ENCODE measurements at places on chromosomes 16 and 17.

DNA sequence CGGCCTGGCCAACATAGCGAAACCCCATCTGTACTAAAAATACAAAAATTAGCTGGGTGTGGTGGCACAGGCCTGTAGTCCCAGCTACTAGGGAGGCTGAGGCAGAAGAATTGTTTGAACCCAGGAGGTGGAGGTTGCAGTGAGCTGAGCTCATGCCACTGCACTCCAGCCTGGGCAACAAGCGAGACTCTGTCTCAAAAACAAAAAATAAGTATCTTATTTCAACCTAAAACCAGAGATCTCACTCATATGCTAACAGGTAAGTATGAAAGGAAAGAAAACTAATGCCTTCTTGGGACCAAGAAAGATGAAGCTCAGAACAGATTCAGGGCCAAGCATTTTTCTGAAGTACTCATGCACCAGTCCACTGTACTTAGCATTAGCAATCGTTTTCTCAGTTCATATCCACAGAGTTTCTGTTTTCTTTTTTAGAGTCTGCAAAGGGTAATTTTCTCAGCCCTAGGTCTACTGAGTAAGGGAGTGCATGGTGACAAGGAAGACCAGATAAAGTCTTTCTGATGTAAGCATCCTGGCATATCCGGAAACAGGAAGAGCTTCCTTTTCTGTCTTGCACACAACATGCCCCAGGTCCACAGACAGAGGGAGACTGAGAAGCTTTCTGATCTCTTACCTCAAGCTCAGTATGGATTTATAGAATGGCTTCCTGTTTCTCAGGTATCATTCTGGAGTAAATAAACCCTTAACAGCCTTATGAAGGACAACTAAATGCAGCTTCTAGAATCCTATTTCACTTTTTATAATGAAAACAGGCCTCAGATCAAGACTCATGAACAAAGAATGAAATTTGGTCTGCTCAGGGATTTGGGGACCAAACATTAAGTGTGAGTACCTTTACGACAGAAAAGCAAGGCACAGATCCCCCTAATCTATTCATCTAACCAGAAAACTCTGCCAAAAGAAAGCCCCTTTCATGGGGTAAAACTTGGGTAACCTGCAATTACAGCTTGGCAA is 38.7 kb upstream of the FOXJ1 start:
- peak; percentile 49 for DNase-seq

DNA sequence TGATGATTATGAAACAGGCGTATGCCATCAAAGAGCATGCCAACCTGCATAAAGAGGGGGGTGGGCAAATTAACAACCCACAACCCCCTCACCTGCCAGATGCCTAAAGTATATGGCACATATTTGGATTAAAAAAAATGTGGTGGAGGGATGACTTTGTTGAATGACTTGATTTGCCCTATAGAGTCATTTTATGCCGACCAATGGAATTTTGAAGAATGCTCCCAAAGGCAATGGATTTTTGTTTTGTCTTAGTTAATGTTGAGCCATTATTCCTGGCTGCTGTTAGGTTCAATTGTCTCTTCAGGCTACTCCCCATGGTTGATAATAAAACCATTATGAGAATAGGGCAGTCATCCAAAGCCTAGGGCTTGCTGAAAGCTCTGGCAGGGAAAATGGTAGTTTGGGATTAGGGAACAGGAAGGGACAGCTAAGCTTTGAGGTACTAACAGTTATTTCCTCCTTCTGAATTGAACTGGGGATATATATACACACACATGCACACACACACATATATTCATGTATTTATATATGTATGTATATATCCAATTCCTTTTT is 5.8 kb upstream of the CHCT1 start:
- peak; percentile 70 for DNase-seq

DNA sequence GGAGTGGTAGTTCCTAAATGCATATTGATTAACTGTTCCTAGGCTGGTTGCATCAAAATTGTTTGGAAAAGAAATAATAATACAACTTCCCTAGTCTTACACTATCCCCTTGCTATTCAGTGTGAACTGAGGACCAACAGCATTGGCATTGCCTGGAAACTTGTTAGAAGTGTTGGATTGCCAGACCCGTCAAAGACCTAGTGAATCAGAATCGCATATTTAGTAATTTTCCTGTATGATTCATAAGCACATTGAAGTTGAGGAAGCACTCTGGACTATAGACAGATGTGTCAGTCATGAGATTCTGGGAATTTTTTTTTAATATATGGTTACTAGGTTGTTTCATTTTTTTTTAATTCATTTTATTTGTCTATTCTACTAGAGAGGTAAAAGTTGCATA is 34.7 kb upstream of the KCNJ16 start:
- DNase-seq: peak; percentile 44

- no peak for DNase-seq
Measured at GRCh38 chr17:44661835-44662234, 5.6 kb downstream of the MEIOC start.

- no peak for DNase-seq
Measured at GRCh38 chr16:47920709-47921108, 235.1 kb downstream of the ABCC12 start.

DNA sequence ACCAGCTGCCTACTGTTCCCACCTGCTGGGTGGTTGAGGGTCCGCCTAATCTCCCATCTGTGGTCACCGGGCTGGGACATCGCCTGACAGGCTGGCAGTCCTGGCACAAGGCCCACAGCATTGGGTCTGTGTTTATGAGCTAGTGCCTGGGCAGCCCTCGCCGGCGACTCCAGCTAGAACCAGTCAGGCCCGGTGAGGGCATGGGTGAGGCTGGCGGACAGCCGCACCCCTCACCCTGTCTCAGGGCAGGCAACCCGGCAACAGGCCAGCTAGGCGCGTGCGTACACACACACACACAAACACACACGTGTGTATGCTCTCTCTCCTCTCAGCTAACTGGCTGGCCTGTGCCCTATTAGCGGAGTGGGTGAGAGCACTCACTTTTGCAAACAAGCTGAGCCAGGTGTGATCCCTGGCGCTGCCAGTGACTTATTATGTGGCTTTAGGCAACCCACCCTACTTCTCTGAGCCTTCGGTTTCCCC is 10.4 kb downstream of the HSD11B2 start:
- no peak for DNase-seq

DNA sequence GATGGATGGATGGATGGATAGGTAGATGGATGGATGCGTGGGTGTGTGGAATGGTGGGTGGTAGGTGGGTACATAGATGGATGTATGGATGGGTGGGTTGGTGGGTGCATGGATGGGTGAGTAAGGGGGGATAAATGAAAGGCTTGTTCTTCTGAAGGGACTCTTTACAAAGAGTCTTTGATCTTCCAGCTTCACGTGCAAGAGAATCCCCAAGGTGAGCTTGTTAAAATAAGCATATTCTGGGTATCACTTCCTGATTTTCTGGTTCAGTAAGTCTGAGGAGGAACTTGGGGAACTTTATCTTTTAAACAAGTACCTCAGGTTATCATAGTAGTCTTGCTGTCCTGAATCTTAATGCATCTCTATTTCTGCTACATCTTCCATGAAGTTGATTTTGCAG is 639.1 kb downstream of the MAF start:
- no peak for DNase-seq

DNA sequence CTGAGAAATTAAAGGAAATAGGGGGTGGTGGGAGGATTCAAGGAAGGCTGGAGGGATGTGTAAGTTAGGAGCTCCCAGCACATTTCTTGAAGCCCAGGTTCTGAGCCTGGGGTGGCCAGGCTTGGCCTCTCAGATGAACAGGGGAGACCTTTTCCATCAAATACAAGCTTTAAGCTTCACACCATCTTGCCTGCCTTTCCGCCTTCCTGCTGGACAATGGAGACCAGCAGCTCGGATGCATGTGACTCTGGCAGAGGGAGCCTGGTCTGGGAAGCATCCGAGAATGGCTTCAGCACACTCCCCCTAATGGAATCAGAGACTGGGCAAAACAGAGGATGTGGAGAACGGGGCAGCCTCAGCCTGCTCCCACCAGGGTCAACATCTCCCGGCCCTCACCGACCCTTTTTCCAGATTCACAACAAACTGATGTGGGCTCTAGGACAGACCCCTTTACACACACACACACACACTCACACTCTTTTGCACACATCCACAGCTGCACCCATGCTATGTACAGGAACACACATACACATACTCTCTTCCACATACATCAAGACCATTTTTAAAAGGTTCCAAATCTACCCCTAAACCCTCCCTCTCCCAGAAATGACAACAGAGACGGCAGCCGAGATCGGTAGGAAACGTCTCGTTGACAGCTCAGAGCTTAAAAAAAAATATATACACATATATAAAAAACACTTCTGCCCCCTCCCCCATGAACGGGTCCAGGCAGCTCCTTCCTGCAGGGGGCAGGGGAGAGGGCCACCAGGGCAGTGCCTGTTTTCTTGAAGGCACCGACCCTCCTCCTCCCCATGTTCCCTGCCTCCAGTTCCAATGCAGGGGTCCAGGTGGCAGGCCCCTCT is 6.5 kb upstream of the ATXN7L3 start:
- no peak for DNase-seq

DNA sequence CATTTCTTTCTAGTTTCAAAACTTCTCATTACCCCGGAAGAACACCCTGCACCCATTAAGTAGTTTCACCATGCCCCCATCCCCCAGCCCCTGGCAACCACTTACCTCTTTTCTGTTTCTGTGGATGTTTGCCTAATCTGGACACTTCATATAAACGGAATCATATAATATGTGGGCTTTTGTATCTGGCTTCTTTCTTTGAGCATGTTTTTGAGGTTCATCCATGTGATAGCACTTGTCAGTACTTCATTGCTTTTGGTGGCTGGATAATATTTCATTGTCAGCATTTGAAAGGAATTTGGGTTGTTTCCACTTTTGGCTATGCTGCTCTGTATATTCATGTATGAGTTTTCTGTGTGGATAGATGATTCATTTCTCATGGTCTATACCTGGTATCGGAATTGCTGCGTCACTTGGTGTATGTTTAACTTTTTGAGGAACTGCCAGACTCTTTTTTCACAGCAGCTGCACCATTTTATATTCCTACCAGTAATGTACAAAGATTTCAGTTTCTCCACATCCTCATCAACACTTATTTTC is 30.0 kb upstream of the SLC5A10 start:
- peak; percentile 56 for DNase-seq

DNA sequence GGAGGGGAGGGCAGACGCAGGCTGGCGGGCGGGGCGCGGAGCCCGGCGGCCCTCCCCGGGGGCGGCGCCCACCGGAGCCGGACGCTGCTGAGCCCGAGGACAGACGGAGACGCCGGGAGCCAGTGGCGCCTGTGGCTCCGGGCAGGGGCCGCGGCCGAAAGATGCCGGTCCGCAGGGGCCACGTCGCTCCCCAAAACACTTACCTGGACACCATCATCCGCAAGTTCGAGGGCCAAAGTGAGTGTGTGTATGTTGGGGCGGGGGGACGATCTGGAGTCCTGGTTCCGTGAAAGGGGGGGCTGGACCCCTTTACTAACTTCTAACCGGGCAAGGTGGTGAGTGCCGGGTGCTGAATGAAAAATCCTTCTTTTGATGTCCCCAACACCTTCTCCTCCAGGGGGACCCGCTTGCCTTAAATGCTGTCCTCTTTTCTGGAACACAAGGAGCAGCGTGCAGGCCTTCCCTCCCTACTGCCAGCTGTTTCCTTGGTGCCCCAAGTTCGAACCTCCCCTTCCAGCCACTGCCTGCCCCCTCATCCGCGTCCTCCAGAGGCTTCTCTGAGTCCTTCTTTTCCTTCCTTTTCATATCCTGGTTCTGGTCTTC is at the start of gene KCNH6:
TSS of gene KCNH6 (plus strand) at position 106 of the 603 bp plus-strand sequence. CDS start at position 162, 56 bp downstream.
- DNase-seq: no peak

DNA sequence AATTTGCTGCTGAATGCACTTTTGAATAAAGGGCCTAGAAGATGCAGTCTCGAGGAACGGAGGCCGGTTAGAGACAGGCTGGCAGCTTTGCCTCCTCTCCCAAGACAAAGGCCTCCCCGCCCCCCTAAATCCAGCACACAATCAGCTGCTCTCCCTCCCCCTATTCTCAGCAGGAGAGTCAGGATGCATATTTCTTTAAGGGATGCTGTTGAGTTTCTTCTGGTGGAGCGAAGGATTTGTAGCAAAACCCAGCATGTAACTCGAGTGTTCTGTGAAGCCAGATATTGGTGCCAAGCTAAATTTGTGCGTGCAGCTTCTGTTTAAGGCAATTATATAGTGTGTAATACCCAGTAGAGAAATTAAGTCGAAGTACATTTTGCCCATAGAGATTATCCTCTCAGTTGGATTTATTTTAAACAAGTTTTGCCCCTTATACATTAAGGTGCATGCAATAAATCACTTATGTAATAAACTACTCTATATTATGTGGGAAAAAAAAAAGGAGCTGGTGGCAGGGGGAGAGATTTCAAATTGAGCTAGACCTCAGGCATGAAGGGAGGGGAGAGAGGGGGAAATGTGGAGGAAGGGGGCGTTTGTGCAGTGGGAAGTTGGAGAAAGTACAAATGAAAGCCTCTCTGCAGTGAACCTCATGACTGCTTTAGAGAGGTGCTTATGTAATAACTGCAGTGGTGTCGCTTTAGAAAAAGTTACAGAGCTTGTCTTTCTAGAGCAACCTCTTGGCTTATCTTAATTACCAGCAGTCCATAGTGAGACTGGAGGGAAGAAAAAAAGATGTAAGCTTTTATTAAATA is 599.2 kb downstream of the MAF start:
- DNase-seq: no peak

DNA sequence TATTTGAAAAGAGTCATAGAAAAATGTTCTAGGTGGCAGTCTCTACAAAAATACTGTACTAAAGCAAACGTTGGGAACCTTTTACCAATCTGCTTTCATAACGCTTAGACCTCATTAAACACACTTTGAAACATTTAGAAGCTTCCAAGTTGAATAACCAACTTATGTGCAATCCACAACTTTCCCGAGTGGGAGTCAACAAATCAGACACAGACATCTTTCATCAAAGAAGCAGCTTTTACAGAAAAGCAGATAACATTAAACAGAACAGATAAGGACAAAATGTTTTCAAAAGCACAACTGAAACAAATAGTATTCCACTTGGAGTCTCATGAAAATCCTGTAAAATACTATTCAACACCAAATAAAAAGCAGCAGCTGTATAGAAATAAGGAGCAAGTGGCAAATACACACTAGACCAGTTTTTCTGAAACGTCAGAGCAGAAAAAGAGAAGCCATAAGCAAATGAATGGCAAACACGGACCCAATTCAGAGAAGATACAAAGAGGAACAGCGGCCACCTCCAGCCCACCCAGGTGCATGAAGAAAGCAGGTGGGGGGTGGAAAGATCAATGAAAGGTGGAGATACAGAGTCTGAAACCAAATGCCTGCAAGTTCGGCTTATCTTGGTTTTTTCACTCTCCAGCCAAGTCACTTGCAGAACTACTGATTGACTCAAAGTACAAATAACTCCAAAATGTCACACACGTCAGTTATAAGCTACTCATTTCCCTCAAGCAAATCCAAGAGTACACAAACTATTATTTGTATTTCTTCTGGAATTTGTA is 18.4 kb upstream of the FBF1 start:
- DNase-seq: peak; percentile 14

- DNase-seq: peak; percentile 83
Measured at GRCh38 chr17:29579866-29580771, 9.3 kb downstream of the GIT1 start.

DNA sequence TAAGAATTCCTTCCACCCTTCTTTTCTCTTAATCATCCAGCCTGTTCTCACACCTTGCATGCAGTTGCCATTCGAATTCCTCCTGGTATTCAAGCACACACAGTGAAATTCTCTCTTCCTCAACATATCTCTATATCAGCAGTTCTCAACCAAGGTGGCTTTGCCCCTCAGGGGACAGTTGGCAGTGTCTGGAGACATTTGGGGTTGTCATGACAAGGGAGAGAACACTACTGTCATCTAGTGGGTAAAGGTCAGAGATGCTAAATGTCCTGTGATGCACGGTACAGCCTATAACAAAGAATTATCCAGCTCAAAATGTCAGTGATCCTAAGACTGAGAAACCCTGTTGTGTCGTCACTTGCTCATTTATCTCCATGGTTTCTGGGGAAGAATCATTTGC is 94.8 kb upstream of the CPHXL start:
- DNase-seq: no peak

GRCh38 chr17:71011391-71011790 is 842.1 kb downstream of the KCNJ2 start:
- peak; percentile 28 for DNase-seq

All from fibroblast of pulmonary artery (primary cell).